ENCODE measurements at places on chromosomes 3 and 15.

DNA sequence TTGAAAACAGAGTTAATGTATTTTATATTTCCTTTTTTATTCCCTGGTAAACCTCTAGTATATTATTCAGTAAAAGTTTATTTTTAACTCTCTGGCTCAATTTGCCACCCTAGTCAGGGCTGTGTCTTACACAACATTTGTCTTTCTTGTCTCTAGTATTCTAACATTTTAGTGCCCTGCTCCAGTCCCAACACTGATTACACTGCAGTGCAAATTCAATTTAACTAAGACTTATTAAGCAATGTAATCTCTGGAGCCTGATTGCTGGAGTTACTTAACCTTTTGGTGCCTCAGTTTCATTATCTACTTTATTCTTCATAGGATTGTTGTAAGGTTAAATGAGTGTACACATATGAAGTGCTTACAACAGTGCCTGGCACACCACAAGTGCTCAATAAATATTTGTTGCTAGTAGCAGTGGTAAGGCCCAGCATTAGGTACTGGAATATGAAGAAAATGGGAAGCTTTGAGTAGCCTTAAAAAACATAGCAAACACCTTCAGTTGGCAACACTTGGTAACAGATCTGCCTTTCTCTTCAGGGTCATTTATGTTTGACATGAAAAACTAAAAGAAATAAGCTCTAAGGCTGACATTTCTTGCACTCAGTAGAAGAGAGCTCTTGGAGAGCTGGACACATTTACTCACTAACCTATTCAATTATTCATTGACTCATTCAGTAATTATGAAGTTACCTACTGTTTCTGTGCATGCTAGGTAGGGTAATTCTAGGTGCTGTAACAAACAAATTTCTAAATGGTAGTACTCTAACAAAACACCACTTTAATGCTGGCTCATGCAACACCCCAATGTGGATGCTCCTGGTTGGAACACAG is 364.5 kb upstream of the EPHA3 start:
- DNase-seq, result no peak

- no peak for DNase-seq
Observed at GRCh38 chr3:128076483-128077201, 24.4 kb downstream of the SEC61A1 start.

DNA sequence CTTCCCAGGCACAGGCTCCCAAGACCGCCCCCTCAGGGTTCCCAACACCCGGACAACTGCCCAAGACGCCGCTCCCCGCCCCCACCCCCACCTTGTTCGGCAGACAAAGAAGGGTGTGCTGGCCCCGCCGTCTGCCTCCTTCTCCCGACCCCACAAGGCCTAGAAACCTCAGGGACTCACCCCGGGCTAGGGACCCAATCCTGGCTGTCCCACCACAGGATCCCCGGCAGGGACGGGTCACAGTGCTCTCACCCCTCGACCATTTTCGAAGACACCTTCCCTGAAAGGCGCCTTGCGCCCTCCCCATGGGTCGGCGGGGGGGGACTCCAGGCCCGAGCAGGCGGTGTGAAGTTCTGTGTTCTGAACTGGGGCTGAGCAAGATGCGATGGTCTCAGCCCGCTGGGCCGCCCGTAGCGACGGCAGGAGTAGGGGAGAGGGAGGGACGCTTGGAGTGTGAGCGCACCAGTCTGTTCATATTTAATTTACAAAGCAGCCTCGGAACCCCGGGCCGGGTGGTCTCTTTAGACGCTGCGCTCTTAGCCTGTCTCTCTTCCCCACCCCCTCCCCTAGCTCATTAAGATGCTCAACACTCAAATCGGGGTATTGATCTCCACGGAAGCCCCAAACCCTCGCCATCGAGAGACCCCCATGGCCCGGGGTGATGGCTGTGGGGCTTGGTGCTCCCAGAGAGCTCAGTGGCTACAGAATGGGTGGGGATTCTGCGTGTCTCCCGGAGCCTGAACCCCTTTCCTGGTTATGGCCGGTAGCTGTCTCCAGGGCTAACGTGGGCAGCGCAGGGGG is 1.4 kb upstream of the ISLR2 start:
- no peak for DNase-seq

DNA sequence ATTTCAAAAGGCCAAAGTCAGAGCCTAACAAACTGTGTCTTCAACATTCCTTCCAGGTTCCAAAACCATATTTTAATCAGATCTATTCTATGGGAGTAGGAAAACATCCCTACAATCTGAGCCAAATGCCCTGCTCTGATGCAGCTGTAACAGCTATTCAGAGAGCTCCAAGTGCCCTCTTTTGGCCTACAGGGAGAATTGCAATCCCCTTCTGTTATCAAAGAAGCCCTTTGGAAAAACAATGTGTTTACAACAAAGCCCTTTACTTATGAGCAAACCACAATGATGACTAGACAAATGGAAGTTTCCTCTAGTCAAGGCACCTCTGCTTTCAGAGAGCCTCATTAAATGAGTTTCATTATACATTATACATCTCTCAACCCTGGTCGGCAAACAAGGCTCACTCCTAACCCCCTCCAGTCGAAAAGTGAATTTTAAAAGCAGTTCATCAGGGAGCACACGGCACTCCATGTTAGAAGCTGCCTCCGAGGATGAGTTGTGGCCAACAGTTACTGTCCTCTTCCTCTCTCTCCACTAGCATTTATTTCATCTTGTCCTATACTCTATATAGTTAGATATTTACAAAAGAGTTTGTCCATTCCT is 42.6 kb upstream of the TMCO5A start:
- DNase-seq, result no peak

- DNase-seq, result no peak
Observed at GRCh38 chr3:31636694-31637442, 104.1 kb downstream of the STT3B start.

DNA sequence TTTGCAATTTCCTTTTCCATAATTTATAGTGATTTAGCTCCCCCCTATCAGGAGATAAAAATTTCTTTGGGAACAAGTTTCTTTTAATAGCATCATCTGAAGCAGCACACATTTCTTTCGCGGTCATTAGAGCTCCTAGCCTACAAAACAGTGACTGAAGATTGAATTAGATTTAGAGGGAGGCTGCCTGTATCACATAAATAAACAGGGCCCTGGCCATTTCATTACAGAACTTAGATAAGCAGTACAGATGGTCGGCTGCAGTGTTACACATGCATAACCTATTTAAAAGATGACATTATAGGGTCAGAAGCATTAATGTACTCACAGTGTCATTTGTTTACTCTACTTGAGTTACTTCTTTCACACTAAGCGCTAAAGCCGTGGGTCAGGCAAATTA is 81.4 kb upstream of the SLC25A26 start:
- no peak for DNase-seq

GRCh38 chr15:64930778-64931371 is 19.2 kb downstream of the ANKDD1A start:
- DNase-seq, result no peak

DNA sequence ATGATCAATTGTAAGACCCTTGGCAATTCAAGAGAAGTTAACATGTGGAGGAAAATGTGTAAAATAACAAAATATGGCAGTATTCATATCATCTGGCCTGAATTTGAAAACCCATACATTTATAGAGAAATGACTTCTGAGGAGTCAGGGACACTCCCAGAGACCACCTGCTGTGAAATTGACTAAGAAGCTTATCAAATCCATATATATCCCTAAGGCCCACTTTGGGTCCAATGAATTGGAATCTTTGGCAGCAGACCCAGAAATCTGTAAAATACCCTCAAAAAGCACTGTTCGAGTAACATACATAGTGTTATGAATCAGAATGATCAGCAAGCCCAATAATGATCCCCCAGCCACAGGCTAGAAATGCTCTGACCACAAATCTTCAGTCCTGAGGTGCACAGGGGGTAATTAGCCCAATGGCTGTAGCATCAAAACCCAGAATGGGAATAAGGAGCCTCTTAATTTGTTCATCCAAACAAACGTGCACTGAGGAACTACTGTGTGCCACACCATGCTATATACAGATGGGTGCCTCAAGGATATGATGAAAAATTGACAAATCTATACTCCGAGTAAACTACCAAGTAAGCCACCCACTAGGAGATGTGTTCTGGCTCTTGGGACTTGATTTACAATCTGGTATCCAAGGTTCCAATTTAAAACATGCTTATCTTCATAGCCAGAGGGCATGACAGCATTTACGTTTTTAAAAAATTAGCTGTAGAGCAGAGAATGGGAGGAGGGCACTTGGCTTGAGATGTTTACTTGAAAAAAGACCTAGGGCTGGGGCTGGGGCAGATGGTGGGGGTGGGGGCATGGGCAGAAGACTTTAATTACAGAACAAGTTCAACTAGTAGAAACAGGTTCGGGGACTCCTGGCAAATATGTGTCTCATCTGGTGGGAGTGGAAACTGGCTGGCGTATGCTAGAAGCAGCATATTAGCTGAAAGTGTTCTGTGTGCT is 9.1 kb upstream of the ARHGEF3 start:
- no peak for DNase-seq

DNA sequence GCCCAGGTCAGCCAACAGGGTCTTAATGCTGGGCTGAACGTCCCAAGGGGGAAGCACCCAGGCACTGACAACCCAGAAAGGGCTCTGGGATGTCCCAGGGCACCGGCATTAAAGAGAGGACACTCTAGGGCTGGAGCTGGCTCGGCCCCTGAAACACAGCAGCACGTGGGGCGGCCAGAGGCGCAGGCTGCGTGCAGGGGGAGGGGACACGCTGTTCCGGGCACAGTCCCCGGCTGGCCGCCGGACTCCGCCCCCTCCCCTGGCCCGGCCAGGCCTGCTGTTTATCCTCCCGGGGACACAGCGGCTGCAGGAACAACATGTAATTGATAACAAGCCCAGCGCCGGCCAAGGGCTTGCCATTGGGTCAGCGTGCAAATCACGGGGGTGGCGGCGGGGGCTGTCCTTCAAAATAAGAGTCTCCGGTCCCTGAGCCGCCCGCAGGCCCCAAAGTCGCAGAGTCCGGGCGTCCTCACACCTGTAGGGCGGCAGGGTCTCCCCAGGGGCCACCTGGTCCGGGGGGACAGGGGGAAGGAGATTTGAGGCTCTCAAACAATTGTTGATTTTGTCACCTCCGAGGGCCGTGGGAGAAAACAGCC is 1.3 kb downstream of the KLF15 start:
- DNase-seq, result no peak

DNA sequence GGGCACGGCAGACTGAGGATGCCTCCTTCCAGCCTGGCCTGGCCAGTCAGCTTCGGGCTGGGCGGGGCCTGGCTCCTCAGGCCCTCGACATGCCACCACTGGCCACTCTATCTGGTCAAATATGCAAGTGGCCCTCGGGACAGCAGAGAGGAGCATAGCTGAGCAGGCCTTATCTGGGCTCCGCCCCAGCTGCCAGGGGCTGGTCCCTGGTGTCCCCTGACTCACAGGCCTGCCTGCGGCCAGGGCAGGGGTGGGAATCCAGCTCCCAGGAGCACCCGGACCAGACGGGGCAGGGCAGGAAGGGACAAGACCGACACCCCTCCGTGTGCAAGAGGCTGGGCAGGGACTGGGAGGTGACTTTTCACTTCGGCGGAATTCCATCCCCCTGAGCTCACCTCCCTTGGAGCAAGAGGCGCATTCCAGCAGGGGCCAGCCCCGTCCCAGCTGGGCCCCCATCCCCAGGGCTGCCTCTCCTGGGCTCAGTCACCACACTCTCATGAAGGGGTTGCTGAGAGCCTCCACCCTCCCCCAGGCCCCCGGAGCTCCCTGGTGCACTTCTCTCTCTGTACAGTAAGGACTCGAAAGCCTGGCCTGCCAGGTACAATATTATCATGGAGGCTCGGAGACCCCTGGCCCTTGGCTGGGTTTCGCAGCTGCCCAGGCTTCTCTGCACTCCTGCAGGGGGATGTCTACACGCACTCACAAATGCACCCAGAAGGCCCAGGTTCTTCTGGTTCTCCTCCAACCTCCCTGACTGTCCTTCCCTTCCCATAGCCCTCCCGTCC is 29.5 kb downstream of the WNT7A start:
- no peak for DNase-seq

DNA sequence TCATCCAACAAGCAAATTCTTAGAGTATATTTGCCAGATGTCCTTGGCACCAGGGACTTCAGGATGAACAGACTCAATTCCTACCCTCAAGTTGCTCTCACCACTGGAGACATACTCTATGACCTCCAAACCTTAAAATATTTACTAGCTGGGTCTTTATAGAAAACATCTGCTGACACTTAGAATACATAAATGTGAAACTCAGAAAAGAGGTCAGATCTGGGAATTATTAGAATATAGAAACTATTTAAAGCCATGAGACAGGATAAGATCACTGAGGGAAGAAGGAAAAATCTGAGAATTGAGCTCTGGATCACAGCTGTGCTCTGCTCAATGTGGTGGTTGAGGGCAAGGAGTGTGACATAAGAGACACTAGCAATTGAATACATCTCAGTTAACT is 695.4 kb upstream of the UBE2E2 start:
- no peak for DNase-seq

- DNase-seq, result no peak
Observed at GRCh38 chr3:197030379-197031314, 1.0 kb upstream of the MELTF start.

DNA sequence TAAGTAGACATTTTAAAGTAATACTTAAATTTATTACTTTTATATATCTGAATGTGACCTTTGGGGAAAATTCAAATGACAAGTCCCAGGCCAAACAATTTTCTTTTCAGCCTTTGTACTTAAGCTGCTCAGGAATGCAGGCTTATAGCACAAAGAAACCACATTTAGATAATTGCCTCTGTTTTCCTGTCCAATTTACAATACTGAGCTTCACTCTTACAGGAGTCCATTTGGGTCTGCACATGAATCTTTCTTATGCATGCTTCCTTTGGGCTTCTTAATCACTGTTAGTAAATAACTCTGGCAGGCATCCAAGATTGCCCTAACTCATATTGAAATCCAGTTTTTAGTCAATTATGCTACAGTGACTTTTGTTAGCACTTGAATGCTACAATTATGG is 459.4 kb upstream of the TGFBR2 start:
- no peak for DNase-seq

GRCh38 chr15:93929375-93930094 is 301.8 kb upstream of the MCTP2 start:
- no peak for DNase-seq

DNA sequence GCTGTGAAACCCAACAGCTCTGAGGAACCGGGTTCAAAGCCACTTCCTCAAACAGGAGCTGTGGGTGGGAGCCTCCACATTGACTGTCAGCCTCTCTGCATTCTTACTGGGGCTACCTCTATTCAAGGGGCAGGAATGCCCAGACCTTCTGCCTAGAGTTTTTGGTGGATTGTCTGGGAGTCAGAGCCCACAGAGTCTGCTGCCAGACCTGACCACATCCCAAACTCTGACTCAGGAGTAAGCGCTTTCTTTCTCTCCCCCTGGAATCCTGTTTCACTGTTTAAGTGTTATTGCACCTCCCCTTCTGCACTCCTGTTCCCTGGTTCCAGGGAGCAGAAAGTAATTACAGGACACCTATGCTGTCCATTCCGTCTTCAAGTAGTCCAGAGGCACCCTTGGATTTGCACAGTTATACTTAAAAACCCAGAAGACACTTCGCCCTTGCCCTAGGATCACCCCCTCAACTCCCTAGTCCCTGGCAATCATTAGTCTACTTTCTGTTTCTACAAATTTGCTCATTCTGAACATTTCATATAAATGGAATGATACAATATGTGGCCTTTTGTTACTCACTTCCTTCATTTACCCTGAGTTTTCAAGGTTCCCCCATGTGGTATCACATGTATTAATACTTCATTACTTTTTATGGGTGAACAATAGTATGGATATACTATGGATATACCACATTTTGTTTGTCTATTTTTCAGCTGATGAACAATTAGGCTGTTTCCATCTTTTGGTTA is 37.9 kb upstream of the TJP1 start:
- no peak for DNase-seq

All from stimulated activated CD4-positive, alpha-beta T cell treated with anti-CD3 and anti-CD28 coated beads, TNF-alpha, amount 100 ng/mL, for 1 hour (primary cell).